Islet precursor cell (in vitro differentiated cells): ENCODE measurements at places on chromosomes 3 and 15.
A peak's percentile ranks its signal among the peaks of the same experiment; 100 is the strongest.

GRCh38 chr15:80727196-80727595 is 32.1 kb downstream of the ABHD17C start:
- DNase-seq, result no peak

DNA sequence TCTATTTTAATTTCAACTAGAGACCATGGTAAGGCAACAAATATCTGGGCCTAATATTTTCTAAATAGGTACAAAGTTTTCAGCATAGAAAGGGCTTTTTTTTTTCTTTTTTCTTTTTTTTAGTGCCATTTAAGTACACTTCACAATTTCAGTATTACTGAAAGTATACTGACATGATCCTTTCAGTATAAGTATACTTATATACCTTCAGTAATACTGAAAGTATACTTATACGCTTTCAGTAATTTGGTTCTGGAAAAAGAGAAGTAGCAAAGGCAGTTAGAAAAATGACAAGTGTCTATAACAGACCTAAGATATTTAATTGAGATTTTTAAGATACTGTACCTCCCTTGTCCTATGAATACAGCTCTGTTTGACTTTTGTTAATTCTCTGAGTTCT is 339.2 kb downstream of the EPHA3 start:
- no peak for DNase-seq

- DNase-seq, result no peak
Observed at GRCh38 chr3:158419820-158420653, 151.0 kb upstream of the MLF1 start.

- no peak for DNase-seq
Observed at GRCh38 chr3:131007256-131007655, 19.4 kb downstream of the ASTE1 start.

DNA sequence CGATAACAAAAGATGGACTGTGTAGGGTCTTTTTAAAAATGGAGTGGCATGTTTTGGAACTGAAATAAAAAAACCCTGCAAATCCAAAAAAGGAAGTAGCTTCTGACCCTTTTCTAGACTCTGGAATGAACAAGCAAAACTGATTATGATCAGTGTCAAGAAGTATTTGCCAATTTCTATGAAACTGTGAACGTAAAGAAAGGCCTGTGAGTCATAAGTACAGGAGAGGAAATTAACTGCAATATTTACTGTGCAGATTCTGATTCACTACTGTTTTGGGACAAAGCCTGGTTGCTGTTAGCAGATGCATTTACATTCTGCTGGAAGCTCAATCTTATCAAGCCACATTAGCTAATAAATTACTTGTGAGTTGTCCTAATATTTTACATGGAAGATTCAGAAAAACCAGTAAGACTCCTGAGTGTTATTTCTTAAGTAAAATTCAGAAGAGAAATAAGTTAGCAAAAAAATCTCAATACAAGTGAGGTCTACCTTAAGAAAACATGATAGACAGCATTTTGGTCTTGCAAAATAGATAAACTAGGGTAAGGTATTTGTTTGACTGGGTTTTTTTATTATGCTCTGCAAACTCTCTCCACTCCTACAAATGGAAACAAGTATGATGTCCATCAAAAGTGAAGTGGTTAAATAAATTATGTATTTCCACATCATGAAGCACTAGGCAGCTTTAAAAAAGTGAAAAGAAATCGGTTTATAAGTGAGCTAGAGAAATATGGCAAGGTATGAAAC is 90.2 kb upstream of the LMOD3 start:
- DNase-seq, result no peak

- DNase-seq, result no peak
Observed at GRCh38 chr3:426072-426471, 229.5 kb downstream of the CHL1 start.

- DNase-seq, result peak; percentile 73
Observed at GRCh38 chr15:68585574-68586273, 6.9 kb downstream of the CORO2B start.
